ENCODE measurements at places on chromosomes 3 and 15.

GRCh38 chr3:81699536-81700320, 61.7 kb downstream of the GBE1 start:
- no peak for DNase-seq

- DNase-seq: no peak
Observed at GRCh38 chr3:115164374-115165221, 17.5 kb upstream of the ZBTB20 start.

DNA sequence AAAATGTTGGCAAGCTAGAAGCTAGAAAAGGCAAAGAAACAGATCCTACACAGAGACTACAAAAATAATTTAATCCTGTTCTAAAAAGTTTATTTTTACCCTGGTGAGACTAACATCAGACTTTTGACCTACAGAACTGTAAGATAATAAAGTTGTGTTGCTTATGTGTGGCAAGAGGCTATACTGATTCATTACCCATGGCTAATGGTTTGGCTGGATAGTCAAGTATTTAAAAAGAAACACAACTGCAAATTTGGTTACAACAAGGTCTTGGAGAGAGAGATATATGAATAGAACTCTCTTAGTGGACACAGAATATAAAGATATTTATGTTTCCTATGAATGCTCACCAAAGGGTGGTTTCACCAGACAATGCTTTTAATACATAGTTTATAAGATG, 364.2 kb upstream of the PLSCR5 start:
- no peak for DNase-seq

DNA sequence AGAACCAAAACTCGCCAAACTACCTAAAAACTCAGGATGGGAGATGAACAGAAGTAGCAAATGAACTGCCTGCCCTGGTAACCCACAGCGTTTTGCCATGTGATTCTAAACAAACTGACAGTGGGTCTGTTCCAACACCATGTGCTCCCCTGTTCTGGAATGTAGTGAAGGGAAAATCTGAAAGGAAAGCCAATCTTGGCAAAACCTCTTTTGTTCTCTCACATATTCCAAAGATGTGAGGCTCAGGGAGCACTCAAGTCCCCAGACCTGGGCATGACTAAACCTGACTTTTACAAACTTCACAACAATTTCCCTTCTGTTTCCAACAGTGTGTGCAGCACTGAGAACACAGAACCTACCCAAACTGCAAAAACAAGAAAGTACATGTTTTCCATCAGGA, 116.1 kb downstream of the IMPG2 start:
- no peak for DNase-seq

Measured in H1 (cell line).